ENCODE measurements at places on chromosomes 6 and 20. TPM values are rescaled to one million over a fixed set of nuclear protein-coding genes. Genes with fewer than 3 reads are reported as not detected.

Gene PPP1R14C
- total RNA-seq: 7.3 TPM

Gene GDAP1L1
- total RNA-seq: 10.0 TPM

Gene TINAG
- total RNA-seq: not detected

Gene OTOR
- total RNA-seq: not detected

- H3K27me3 ChIP-seq: no peaks in the 10 kb centered on the region
- peaks cover 2% of the 10 kb centered on the region for H3K36me3 ChIP-seq
- H3K27ac ChIP-seq: no peak overlapping the region
- H3K4me1 ChIP-seq: peaks cover 17% of the 10 kb centered on the region
- DNase-seq: no peak
Observed at GRCh38 chr6:20835315-20836010, 301.2 kb downstream of the CDKAL1 start.

- no peaks in the 10 kb centered on the region for H3K27me3 ChIP-seq
- DNase-seq: no peak
- peaks cover 19% of the 10 kb centered on the region for H3K4me1 ChIP-seq
- H3K27ac ChIP-seq: no peak overlapping the region
- H3K36me3 ChIP-seq: no peaks in the 10 kb centered on the region
Observed at GRCh38 chr6:14861491-14861943, 384.4 kb upstream of the JARID2 start.

- no peaks in the 10 kb centered on the region for H3K36me3 ChIP-seq
- no peak overlapping the region for H3K27ac ChIP-seq
- peaks cover 37% of the 10 kb centered on the region for H3K4me1 ChIP-seq
- DNase-seq: no peak
Observed at GRCh38 chr20:32985596-32985995, 18.6 kb downstream of the SUN5 start.

DNA sequence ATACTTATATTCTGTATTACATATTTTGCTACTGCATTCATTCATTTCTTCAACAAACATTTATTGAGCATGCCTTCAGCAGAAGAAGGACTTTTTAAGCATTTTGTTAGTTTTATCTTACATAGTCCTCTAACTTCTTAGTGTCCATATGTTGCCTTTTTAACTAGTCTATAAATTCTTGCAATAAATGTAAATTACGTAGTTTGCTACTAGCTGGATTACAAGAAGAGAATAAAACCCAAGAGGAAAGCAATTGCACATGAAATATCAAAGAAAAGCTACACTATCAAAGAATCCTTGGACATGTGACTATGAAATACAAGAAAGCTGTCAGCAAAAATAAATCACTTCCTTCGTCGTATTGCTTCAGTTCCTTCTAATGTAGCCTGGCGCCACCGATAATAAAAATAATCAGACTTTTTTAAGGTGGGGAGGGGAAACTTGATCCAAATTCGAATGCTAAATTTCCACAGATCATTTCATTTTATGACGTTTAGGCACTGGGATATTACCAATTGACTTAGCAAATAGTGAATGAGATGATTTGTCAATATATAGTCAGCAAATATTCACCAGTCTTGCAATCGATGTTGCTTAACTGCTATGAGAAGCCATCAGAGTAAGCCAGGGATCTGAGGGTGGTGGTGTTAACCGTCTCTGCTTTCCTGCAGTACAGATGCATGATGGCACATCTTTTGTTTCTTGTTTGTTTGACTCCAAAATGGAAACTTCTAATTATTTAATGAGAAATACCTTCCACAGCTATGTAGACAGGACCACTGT is 258.7 kb upstream of the EXOC2 start:
- no peak for DNase-seq
- no peaks in the 10 kb centered on the region for H3K4me1 ChIP-seq
- H3K27me3 ChIP-seq: peaks cover 26% of the 10 kb centered on the region
- H3K36me3 ChIP-seq: no peaks in the 10 kb centered on the region
- no peak overlapping the region for H3K27ac ChIP-seq
- no peak overlapping the region for H3K4me3 ChIP-seq

DNA sequence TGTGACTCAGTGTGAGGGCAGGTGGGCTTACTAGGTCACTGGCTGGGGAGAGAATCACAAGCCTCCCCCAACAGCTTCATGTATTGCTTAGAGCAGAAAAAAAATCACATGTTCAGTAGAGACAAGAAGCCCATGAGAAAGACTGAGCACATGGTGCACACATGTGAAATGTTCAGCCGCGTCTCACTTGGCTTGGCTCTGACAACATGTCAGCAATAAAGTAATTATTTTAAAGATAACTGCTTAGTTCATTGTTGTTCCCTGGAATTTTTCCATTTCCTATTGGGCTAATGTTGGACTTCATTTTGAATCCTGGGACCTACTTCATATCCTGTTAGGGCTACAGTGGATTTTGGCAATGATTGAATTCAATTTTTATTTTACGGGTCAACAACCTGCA is 222.6 kb downstream of the C6orf118 start:
- H3K36me3 ChIP-seq: no peaks in the 10 kb centered on the region
- H3K4me1 ChIP-seq: peaks cover 16% of the 10 kb centered on the region

- DNase-seq: no peak
- no peak overlapping the region for H3K4me3 ChIP-seq
- no peaks in the 10 kb centered on the region for H3K27me3 ChIP-seq
- no peak overlapping the region for H3K27ac ChIP-seq
- no peaks in the 10 kb centered on the region for H3K4me1 ChIP-seq
- H3K36me3 ChIP-seq: no peaks in the 10 kb centered on the region
Observed at GRCh38 chr6:1535295-1535694, 74.4 kb upstream of the FOXC1 start.

DNA sequence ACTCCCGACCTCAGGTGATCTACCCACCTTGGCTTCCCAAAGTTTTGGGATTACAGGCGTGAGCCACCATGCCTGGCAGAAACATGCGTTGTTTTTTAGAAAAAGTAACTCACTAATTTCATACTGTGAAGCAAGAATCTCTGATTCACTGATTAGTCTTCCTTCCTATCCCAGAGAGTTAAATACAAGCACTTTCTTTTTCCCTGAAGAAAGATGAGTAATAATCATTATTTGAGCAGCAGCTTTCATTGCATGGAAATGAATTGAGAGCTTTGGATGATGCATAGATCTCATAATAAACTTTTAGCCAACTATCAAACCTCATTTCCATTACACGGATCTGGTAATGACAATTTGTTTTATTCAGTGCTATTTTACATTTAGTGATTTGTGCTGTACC is 892.5 kb upstream of the EYS start:
- no peak for DNase-seq
- no peaks in the 10 kb centered on the region for H3K4me1 ChIP-seq
- H3K27ac ChIP-seq: no peak overlapping the region
- peaks cover 7% of the 10 kb centered on the region for H3K36me3 ChIP-seq
- no peaks in the 10 kb centered on the region for H3K27me3 ChIP-seq

GRCh38 chr6:53432318-53433161 is 83.8 kb upstream of the ELOVL5 start:
- H3K4me1 ChIP-seq: peaks cover 39% of the 10 kb centered on the region
- H3K4me3 ChIP-seq: no peak overlapping the region
- H3K27ac ChIP-seq: no peak overlapping the region
- DNase-seq: no peak

DNA sequence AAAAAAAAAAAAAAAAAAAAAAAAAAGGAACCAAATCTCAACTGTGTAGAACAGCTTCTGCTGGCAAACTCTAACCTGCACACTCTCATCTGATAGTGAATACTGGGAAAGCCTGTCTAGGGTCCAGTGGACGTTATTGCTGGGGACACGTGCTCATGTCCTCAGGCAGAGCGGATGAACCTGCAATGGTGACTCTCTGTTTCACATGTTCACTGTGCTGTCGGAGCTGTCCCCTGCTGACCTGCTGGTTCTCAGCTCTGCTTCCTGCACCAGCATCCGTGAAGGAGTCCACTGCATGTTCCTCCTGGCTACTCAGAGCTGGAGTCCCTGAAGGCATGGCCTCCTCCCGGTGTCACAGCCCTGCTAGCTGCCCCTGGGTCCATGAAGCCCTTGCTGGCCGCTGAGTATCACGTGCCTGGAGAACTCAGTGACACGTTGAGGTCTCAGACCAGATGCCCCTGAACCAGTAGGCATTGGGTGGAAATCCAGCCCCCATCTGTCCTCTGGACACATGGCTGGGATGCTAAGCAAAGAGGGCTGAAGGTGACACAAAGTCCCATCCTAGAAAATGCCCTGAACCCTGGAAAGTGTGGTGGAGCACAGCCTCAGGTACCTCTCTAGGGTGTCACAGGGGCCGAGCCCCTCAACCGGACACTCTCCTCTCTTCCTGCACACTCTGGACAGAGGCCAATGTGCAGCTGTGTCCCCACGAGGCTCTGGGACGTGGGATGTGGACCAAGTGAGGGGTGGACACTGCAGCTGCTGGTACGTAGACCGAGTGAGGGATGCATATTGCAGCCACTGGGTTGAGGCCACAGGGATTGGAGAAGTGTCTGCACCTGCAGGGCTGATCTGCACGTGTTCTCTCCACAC is 54.9 kb upstream of the FRMD1 start:
- no peak for DNase-seq
- no peak overlapping the region for H3K4me3 ChIP-seq
- peaks cover 15% of the 10 kb centered on the region for H3K4me1 ChIP-seq
- H3K27me3 ChIP-seq: peaks cover 25% of the 10 kb centered on the region
- no peaks in the 10 kb centered on the region for H3K36me3 ChIP-seq

All from neural crest cell (in vitro differentiated cells).